ENCODE measurements at places on chromosomes 6 and 20.
A peak's percentile ranks its signal among the peaks of the same experiment; 100 is the strongest.

DNA sequence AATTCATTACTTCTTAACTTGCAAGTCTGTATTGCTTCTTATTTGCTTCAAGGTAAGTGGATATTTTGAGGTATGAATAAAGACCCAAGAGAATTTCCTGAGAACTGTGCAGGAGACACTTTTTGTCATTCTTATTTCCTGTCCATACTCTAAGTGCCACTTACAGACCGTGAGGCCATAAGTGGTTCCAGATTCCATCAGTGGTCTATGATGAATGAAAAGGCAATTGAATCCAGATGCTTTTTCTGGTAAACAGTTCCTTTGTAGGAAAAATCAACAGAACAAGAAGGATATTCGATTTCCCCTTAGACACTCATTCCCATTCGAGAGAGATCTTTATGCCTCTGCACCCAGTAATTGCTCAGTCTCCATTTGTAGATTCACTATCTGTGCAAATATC, 58.3 kb upstream of the PDE10A start:
- no peak for DNase-seq

DNA sequence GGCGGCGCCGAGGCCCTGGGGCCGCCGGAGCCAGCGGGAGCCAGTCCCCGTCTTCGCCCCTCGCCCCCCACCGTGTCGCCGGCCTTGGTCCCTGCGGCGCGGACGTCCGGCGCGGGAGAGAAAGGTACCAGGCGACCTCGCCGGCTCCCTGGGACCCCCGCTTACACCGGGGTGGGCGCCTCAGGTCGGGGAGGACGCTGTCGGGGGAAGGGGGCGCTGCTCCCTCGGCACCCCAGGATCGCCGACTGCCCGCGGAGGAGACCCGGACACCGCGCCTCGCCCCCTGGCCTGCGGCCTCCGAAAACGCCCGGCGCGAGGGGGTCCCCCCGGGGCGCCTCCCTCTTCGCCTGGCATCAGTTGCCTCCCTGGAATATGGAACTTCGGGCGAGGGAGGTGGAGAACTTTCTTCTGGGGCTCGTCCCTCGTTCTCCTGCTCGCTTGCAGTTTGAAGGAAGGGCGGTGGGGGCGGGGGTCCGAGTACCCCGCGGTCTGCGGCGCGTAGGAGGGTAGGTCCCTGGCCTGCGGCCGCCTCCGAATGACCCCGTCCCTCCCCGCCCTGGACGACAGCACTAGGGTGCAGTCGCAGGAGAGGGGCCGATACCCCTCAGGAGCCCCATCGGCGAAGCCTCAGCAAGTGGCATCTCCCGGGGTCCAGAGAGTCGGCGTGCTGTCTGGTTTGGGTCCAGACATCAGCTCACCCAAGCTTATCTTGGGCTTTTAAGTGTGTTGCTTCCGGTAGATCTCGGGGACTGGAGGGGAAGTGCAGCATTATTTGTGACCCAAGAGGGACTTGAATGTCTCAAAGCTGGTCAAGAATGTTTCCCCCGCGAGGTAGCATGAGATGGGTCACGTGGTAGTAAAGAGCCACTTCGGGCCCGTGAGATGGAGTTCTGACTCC, 549 bp downstream of the ANKRD6 start:
- DNase-seq, result peak; percentile 15

DNA sequence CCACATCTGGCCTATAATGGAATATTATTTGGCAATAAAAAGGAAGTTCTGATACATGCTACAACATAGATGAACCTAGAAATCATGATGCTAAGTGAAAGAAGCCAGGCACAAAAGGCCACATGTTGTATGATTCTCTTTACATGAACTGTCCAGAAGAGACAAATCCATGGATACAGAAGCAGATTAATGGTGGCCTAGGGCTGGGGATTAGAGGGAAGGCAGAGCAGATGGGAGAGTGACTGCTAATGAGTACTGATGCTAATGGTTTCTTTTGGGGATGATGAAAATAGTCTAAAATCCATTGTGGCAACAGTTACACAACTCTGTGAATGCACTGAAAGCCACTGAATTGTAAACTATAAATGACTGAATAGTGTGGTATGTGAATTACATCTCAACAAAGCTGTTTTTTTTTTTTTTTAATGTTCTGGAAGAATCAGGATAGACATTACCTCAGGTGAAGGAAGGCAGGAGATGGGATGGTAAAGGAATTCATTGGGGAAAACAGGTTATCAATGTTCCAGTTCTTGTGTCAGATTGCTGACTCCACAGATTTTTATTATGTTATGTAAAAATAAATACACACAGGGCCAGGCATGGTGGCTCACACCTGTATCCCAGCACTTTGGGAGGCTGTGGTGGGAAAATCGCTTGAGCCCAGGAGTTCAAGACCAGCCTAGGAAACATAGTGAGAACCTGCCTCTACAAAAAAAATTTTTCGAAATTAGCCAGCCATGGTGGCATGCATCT, 8.9 kb upstream of the SOX12 start:
- no peak for DNase-seq

DNA sequence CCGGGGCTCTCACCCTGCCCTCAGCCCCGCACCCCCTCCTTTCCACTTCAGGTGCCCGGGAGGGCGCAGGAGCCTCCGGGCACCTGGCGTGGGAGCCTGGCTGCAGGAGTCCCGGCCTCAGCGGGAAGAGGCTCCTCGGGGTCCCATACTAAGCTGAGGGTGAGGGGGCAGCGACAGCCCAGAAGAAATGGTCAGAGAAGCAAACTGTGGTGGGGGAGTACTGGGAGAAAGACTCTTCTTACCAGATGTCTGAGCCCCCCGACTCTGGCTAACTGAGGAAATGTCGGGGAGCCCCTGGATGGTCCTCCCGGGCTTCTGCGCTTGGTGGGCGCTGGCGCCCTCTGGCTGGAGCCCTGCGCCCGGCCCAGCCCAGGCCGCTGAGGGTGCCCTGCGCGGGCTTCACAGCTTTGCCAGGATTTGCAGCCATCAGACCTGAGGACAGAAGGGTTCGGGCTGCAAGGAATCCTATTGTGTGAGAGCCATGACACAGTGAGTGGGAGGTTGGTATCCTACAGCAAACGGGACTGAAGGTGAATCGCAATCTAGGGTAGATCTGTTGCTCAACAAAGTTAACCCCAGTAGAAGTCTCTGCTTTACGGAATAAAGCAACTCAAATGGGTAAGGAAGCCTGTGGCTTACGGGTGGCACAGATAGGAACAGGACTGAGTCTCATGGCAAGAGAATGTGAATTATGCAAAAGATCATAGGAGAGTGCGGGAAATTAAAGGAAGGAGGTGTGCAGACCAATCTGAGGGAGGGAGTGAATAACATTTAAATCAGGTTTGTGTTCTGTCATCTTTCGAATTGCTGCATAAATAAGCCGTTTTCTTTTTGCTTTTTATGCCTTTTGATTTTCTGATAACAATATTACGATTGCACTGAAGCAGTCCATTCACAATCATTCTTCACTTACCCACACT, 639 bp upstream of the RCAN2 start:
- peak; percentile 2 for DNase-seq

DNA sequence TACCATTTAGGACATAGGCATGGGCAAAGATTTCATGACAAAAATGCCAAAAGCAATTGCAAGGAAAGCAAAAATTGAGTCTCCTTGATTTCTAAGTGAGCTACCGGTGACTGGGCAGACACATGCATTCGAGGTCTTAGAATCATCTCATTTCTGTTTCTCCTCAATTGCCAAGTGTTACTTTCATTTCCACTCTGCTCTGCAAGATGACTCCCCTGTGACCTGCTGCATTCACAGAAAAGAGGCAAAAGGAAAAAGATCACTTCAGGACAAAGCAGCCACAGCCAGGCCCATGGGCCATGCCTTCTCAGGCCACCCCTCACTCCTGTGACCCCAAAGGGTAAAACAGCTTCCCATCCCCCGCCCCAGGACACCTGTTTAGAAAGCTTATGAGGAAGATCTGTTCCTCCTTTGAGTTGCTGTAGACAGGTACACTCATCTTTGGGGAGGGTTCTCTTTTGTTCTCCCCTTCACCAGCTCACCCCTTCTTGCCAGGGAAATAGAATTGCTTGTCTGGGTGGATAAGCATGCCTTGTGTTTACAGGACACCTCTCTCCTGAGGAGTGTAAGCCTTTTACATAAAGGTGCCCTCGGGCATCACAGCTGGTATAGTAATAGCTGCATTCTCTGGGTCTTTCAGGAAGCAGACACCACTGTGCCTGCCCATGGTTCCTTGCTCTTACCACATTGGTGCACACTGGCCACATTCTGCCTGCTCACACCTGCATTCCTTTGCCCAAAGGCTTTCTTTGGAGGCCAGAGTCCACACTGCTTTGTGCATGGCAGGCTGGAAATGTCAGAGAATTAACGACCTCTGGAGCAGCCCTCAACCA, 105.0 kb downstream of the SLC24A3 start:
- no peak for DNase-seq

DNA sequence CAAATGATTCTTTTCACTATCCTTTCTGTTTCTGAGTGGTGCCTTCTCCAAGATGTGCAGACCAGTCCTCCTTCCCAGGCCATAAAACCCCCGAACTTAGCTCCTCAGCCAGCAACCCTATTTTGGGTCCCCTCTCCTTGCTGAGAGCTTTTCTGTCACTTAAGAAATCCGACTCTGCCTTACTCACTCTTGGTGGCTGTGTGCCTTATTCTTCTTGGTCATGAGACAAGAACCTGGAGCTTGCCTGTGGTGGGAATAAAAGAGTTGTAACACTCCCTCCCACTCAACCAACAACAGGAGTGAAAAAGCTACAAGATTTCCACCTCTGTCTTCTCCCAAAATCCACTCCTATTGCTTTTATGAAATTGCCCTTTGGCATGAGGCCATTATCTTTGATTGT, 62.6 kb downstream of the RPS12 start:
- no peak for DNase-seq

DNA sequence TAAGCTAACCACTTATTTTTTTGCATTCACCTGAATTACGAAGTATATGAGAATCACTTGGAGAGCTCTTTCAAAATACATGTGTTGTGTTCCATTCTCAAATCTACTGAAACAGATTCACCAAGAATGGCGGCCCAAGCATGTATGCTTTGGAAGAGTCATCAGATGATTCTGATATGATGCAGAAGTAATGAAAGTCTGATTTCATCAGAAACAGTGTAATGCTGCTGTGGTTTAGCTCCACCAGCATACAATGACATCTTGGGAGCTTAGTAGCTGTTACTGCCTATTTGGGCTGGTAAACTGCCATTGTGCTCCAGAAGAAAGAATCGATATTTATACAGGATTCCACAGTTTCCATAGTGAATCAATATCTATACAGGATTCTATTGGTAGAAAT, 52.9 kb downstream of the UBR2 start:
- no peak for DNase-seq

DNA sequence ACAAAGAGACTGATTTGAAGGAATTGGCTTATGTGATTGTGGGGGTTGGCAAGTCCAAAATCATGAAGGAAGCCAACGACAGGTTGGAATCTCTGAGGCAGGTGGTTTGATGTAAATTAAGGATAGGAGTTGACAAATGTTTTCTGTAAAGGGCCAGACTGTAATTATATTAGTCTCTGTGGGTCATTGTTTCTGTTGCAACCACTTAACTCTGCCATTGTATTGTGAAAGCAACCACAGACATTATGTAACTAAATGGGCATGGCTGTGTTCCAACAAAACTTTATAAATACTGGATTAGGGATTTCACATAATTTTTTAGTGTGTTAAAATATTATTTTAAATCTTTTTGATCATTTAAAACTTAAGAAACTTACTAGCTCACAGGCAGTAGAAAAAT, 199.2 kb upstream of the MYLIP start:
- DNase-seq, result no peak

DNA sequence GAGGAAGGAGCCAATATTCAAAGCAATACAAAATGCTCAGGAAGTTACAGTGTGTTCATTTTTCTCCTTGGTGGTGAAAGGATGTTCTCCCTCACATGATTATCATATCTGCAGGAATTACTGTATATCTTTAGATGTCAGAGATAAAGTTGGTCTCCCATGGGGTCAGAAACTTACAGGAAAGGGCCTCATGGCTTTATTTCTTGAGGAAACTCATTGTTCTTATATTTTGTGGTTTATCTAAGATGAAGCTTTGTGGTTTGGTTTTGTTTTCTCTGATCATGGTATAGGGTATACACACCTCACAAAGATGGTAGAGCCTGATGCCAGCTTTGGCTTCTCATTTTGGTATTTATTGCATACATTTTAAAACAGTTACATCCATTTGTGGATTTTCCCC, 100.5 kb upstream of the STXBP5 start:
- no peak for DNase-seq

DNA sequence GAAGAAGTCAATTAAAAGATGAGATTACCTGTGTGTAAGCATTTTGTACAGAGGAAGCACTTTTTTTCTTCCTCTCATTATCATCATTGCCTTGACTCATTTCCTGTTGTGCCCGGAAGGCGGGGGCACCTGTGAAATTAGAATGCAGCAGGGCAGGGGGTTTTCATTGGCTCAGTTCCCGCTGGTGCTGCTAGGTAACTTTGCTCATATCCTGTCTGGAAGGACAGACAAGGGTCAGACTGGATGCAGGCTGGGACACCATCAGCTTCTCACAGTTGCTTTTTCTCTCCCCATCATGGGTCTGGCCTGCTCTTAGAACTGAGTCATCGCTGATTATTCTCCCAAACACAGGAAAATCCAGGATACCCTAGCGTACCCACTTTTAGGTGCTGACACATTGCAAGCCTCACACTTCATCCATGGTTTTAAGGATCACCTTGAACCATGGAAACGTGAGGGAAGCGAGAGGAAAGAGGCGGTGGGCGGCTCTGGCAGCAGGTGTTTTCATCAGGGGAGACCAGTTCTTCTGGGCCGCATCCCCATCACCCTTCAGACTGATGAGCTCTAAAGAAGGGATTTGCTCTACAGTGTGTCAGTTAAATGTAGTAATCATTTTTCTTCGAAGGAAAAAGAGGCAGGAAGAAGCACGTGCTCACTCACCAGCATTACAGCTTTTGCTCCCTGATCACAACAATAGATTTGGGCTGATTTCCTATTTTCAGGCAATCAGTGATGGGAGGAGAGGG, 195.7 kb upstream of the SASH1 start:
- peak; percentile 73 for DNase-seq

DNA sequence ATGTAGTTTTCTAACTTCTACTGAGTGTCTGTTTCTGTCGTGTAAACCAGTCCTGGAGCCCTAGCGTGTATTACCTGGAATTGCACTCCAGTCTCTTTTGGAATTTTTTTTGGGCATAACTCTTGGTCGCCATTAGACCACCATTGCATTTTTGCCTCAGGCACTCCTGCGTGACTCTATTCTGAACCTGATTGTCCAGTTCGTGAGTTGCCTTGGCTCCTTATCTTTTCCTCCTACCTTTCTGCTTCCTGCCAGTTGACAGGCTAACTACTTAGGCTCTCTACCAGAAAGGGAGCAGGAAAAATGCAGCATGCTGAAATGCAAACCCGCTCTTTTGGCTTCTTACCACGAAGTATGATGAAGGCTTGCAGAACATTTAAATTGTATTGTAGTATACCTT, 490.9 kb upstream of the SOX4 start:
- DNase-seq, result no peak

GRCh38 chr20:45970646-45971424, 1.2 kb downstream of the ZNF335 start:
- no peak for DNase-seq

DNA sequence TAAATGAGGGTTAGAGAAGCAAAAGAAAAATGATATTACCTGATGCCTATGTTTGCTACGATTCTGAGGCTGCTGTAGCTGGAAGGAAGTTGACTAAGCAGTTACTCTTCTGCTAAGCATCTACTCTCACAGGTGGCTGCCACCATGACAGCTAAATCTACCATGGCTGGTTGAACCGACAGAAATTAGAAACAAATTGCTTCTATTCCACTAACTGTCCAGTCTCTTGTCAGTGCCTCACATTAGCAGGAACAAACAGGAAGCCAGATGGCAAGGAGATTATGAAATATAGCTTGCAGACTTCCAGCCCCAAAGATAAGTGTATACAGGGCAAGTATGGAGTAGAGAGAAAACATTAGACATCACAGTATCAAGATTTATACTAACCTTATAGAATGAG, 59.4 kb upstream of the TMEM200A start:
- no peak for DNase-seq

Measured in activated naive CD4-positive, alpha-beta T cell treated with Interleukin-2 at 50 U/mL for 16 hours (primary cell).